CD4-positive, alpha-beta T cell treated with Interleukin-15 for 4 hours (primary cell): ENCODE measurements at places on chromosomes 7 and 10.

- no peak for DNase-seq
These were observed 67.2 kb downstream of the EBF3 start for GRCh38 chr10:129896860-129897200.

- DNase-seq: no peak
These were observed 56.7 kb upstream of the SEMA3A start for GRCh38 chr7:84251277-84251781.

GRCh38 chr7:17520941-17521340 lies 222.5 kb downstream of the AHR start:
- DNase-seq: no peak

- no peak for DNase-seq
These were observed 25.2 kb downstream of the SEC23IP start for GRCh38 chr10:119917777-119918176.

- no peak for DNase-seq
These were observed 12.6 kb upstream of the FHIP2A start for GRCh38 chr10:114808982-114809381.

DNA sequence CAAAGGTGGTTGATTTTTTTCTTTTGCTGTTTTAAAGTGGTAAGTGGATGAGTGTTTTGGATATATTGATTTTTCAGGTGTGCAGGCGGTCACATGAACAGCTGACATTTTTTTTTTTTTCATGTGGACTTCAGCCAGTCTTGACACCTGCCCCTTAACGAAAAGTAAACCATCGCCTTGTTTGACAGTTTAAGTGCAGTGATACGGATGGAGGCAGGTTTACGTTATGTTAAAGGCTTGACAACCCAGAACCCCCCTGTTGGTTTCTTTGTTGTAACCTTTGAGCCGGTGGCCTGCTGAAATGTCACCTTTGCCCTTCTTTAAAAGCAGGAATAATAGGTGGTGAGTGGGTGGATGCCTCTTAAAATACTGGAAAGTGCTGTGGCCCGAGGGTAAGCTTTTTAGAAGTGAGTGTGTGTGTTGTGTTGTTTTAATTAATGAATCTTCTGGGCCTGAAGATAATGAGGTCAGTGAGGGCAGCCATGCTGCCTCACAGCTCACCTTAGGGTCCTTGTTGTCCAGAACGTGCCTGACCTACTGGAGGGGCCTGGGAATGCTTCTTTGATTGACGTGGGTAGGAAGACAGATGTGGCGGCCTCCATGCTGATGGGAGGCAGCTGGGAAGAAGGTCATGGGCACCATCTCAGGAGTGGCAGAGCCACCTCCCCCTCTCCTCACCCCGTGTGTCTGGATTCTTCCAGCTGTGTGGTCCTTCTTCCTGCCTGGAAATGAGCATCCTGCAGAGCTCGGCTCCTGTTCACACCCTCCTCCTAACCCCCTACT lies 69.8 kb downstream of the TCF7L2 start:
- no peak for DNase-seq

DNA sequence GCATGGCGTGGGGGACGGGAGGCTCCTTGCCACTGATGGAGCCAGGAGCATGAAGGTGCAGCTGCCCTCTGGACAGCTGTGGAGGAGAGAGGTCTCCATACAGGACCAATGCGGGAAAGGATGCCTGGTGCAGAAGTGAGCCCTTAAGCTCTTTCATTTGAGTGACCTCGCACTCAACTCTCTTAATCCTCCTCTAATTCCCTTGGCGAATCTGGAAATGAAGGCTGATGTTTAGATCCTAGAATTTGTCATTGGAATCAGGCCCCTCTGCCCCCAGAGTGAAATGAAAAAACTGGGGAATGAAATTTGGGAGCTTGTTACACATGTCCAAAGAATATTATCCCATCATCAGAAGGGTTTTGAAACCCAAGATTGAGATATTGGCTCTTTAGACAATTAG lies 639.5 kb downstream of the LRMDA start:
- no peak for DNase-seq

- no peak for DNase-seq
These were observed 51.5 kb downstream of the WDR37 start for GRCh38 chr10:1107679-1108078.

- DNase-seq: no peak
These were observed 6.3 kb upstream of the ZNF503 start for GRCh38 chr10:75407713-75408508.

GRCh38 chr7:148720472-148720871 lies 21.8 kb downstream of the CUL1 start:
- DNase-seq: no peak

- DNase-seq: no peak
These were observed 64.8 kb downstream of the CD36 start for GRCh38 chr7:80703272-80703671.

- no peak for DNase-seq
These were observed 1206.1 kb upstream of the CELF2 start for GRCh38 chr10:9811601-9812000.

DNA sequence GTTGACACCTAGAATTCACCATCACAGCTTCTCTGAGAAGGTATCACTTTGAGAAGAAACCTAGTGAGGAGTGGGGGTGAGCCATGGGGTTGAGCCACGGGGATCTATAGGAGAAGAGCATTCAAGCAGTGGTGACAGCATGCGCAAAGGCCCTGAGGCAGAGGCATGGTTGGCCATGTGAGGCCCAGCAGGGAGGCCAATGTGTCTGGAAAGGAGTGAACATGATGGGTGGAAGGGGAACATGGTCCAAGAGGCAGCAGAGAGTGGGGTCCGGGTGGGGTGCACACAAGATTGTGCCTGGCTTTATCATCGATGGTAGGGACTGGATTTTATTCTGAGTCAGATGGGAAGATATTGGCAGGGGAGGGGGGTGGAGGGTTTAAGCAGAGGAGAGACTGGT lies 36.0 kb upstream of the LEP start:
- DNase-seq: no peak

DNA sequence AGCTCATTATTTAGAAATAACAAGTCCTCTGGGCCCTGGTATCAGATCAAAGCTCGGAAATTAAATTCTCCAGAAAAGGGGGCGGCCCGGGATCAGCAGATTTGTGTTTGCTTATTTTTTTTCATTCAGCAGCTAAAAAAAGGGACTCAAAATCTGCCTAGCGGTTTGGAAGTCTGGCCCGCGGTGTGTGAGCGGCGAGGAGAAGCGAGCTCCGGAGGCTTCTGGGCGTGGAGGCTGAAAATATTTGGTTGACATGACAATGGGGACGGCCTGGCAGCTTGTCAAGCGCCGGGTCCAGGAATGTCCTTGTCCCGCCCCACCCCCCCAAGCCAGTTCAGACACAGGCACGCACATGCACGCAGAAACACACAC lies 43.4 kb downstream of the FOXL3 start:
- no peak for DNase-seq

GRCh38 chr10:20971901-20972300 lies 74.8 kb upstream of the NEBL start:
- DNase-seq: no peak

DNA sequence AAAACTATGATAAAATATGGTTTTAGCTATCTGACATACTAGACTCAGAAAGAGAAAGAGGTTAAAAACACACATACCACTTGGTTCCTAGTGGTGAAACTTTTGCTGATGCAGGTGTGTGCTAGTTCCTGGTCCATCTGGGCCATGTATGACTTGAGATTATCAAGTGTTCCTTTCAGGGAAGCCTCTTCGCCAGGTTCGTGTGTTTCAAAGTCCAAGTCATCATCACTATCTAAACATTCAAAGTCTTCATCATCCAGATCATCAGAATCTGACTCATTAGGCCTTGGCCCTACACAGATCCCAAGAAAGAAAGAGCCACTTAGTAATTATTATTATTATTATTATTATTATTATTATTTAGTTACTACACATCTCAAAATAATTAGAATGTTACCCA lies 26.4 kb downstream of the NUDT13 start:
- DNase-seq: no peak

DNA sequence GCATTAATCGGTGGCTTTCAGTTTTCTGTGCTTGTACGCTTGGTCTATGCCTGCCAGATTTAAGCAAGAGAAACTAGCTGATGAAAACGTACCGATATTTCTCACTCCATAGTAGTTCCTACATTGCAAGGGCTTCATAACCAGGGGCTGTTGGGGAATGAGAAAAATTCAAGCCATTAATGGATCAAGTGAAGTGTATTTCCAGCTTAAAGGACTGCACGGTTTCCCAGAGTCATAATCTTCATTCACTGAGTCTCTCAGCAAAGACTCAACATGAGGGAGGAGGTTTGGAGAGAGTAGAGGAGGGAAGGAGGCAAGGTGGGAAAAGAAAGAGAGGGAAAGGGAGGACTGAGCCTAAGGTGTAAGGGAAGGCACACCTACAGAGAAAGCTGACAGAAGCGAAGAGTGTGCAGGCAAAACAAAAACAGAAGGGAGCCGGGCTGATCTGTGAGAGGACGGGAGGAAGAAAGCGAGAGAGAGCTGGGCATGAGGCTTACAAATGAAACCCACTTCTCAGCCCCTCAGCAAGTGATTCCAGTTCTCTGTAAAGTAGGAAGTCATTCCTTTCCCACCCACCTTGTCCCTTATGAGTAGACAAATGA lies 625 bp downstream of the GIMAP2 start:
- peak; percentile 42 for DNase-seq

- no peak for DNase-seq
These were observed 595 bp downstream of the TBL2 start for GRCh38 chr7:73577627-73578341.

DNA sequence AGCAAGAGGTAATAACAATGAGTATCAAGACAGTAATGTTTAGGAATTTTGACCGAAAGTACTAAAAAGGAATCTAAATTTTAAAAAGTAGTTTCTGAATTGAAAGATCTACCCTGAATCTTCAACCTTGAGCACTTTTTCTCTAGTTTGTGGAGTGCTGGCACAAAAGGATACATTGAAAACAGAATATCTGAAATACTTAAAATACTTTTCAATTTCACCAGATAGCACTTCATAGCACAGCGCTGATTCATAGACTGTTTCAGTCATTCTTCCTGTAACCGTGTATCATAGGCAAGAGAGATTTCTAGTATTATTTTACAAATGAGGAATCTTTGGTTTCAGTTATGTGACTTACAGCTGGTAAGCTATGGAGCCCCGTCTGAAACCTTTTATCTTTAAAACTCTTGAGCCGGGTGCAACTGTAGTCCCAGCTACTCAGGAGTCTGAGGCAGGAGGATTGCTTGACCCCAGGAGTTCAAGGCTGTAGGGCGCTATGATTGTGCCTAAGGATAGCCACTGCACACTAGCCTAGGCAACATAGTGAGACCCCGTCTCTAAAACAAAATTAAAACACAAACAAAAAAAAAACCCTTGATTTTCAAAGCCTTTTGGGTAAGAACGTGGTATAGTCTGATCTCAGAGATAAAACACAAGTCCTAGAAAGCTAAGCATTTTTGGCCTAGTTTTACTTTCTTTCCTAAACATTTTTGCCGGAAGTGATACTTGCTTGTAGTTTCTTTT lies 35.1 kb downstream of the FHIP2A start:
- no peak for DNase-seq

DNA sequence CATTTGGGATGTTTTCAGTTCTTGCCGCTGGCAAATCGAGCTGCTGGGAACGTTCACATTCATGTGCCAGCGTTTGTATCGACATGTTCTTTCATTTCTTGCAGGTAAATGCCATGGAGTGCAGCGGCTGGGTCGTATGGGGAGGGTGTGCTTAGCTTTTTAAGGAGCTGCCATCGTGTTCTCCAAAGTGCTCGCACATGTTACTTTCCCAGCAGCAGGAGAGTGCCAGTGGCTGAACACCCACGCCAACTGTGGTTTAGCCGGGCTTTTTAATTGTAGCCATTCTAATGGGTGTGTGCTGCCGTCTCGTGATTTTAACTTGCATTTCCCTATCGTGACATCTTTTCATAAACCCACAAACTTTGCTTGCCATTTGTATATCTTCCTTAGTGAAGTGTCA lies 11.6 kb upstream of the BNIP3 start:
- DNase-seq: no peak

DNA sequence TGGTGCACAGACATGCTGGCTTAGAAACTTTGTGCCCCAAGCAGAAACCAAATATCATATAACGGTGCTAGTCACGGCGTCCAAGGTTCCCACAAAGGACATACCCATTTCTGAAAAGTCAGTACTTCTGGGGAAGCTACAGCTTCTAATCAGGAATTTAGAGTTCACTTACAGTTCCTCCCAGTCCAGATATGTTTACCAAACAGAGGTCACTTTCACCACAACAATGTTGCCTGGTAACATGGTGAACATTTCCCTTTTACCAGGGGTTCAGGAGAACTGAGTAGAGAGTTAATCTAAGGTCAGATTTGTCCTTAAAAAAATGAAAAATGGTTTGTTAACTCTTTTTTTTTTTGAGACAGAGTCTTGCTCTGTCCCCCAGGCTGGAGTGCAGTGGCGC lies 265.9 kb upstream of the MKLN1 start:
- no peak for DNase-seq
